ENCODE measurements at places on chromosomes 7 and 10.

- no peak for DNase-seq
Measured at GRCh38 chr10:31171402-31172083, 139.9 kb upstream of the ZNF438 start.

DNA sequence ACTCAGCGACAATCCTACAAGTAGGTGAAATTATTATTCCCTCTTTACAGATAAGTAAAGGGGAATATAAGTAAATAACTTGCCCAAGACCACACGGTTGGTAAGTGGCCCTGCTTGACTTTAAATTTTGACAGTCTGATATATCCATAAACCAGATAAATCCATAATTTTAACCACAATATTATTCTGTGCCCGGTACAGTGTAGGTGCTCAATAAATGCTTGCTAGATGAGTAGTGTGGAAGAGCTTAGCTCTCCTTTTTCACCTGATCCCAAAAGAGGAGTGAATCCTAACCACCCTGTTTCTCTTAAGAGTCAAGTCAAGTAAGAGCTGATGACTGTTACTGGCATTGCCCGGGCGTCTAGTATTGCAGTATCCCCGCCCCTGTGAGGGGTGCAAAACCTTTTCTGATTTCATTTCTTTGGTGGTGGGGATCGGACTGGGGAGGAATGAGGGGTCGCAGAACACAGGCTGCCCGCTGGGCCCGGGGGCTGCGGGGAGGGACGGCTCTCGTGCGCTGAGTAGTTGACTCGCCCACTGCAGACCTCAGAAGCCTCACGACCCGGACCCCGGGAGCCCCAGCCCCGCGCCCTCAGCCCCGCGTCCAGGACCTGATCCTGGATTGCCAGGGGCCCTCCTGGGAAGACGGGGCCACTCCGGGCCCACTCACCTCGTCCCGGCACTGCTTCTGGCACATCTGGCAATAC lies 490 bp downstream of the KIN start:
- DNase-seq: no peak

DNA sequence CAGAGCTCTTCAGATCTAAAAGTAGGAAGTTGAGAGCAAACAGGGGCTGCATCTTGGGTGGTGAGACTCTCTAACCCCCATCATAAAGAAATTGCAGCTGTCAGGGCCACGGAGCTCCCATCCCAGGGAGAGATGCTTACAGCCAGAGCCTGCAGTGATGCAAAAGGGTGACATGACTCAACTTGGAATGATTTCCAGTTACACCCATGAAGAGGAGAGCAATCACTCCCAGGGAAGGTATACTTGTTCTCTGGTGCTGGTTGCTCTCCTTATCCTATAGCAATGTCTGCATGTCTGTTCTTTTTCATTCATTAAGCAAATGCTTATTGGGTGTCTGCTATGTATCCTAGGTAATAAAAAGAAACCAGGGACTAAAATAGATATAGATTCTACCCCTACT lies 228.0 kb downstream of the RAB11FIP2 start:
- no peak for DNase-seq

- no peak for DNase-seq
Measured at GRCh38 chr10:12481924-12482323, 132.6 kb downstream of the CAMK1D start.

DNA sequence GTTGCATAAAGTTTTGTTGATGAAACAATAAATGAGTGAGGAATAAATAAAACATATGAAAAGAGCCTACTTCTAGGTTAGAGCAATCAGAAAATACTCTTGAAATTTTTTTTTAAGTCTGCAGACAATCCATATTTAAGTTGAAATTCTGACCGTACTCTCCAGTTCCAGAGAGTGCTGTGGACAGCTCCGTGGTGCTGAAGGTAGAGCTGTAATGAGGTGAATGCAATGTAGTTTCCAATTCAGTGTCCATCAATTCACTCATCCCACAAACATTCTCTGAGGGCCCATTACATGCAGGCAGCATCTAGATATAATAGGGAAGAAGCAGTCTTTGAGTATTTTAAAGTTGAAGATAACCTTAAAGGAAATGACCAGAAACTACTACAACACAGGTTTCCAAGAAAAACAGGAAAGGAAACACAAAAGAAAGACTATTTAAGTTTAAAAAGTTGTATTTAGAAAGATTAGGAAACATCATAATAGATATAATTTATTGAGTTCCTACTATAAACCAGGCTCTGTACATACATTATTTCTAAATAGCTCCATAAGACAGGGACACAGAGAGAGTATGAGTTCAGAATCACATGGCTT lies 44.0 kb upstream of the CRTAC1 start:
- DNase-seq: no peak

DNA sequence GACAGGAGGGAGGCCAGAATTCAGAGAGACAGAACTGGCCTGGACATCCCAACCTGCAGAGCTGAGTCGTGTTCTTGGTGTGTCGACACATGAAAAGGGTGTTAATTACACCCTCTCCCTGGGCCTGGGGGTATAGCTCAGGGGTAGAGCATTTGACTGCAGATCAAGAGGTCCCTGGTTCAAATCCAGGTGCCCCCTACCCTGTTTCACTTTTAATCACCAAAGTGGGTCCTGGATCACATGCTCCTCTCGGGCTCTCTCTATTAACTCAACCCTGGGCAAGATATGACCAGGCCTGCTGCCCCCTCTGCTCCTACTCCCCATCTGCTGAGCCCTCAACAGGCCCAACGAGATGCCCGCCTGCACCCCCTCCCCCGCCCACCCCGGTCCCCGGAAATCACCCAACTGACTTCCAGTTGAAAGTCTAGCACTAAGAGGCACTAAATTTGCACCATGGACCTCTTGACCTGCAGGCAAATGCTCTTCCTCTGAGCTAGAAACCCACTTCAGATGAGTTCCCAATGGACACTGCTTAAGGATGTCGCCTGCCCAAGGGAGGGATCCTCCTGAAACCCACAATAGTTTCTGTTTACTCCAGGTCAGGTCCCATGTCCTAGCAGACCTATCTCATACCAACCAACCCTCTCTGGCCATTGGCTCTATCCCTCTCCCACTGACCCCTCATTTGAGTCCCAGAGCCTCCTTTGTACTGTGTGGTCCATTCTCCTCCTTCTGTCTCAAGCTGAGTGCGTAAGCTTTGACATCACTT lies 137.6 kb downstream of the ZNF467 start:
- no peak for DNase-seq

GRCh38 chr10:36191009-36191408 lies 548.9 kb upstream of the FZD8 start:
- DNase-seq: no peak

DNA sequence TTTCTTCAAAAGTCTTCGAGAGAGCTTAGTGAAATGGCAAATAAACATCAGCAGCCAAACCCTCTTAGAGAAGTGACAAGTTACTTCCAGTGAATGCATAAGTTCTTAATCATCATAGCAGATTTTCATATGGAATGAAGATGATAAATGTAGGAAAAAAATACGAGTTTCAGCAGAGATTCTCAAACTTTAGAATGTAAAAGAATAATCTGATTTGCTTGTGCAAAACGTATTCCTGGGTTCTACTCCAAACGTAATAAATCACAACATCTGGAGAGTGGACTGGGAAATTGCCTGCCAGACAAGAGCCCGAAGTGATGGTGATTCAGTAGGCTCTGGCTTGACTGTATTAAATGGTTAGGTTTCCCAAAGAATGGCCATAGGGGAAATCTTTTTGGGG lies 62.2 kb downstream of the AKR1E2 start:
- no peak for DNase-seq

DNA sequence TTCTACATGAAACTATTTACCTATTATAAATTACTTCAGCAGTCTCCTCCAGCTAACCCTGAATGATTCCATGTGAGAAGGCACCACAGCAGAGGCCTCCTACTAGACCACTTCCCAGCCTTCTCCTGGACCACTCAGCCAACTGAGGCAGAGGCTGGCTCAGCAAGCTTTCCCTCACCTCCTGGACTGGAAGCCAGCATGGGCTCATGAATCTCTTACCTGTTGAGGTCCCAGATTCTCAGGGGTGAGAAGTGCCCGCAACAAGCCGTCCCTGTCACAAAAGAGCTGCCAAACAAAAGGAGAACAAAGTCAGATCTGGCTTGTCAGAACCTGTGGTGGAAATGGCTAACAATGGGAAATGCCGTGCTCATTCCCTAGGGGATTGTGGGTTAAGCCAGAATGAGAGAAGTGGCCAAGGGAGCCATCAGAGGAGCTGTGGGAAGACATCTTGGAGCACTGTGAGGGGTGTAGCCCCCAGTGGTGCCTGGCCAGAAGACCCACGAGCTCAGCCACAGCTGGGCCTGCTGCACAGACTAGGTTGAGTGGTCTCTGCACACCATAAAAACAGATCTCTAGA lies 36.5 kb downstream of the DPCD start:
- no peak for DNase-seq

- DNase-seq: no peak
Measured at GRCh38 chr10:73253225-73253555, 746 bp upstream of the MRPS16 start.

All from right lobe of liver (tissue), 6 donors.